ENCODE measurements at places on chromosomes 3 and 15.

- DNase-seq, result no peak
Observed at GRCh38 chr15:62909257-62909656, 133.3 kb upstream of the TPM1 start.

DNA sequence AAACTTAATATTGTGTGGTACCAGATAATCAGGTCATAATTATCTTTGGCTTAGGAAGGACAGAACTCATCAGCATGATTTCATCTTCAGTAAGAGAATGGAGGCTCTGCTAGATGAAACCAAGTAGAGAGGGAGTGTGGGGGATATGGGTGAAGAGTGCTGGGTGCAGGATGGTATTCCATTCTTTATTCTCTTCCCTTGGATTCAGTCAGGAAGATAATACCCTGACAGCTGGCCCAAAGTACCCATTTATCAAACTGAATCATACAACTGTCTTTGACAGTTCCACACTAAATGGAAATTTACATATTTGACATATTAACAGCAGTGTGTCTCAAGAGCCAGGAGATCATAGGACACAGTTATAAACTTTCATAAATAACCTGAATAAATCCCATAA is 44.7 kb downstream of the GOLIM4 start:
- DNase-seq, result no peak

DNA sequence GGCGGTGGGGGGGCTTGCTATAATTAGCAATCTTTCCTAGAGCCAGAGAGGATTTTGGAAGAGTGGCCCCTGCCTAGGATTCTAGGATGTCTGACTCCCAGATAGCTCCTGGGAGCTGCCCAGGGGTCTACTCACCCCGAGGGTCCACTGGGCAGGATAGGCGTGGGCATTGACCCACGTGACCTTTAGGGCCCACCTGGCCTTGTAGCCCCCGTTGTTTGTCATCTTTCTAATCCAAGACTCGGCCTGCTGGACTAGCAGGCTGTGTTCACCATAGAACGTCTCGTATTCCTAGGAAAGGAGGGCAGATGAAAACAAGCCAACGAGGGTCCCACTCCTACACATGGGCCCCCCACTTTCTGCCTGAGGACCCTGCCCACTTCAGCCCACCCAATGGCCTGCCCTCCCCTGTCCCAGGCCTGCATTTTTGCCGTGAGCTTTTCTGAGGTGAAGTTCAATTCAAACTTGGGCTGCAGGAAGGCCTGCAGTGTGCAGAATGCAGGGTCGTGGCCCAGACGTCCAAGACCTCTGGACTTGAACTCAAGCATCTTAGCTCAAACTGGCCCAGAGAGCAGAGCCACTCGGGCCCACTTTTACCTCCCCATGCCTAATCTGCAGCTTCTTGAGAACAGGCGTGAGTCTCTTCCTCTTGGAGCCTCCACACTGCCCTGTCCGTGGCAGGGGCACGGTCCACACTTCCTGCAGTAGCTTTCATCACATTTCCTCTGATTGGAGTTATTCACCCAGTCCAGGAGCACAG is 41.5 kb downstream of the MUC4 start:
- no peak for DNase-seq

DNA sequence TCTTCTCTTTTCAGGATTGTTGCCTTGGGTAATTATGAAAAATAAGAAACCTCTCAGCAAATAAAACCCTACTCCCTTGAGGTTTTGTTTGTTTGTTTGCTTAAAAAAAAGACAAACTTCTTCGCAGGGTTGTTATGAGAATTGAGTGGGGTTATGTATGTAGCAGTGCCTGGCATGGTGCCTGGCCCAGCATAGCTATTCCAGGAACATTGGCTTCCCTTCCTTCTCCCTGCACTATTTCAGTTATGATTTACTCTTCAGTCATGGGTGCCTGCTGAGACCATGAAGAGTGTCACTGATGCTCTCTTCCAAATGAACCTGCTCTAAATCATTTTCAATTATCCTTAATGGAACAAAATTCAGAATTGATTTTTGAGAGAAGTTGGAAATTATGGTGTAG is 283.5 kb upstream of the ROPN1 start:
- DNase-seq, result no peak

DNA sequence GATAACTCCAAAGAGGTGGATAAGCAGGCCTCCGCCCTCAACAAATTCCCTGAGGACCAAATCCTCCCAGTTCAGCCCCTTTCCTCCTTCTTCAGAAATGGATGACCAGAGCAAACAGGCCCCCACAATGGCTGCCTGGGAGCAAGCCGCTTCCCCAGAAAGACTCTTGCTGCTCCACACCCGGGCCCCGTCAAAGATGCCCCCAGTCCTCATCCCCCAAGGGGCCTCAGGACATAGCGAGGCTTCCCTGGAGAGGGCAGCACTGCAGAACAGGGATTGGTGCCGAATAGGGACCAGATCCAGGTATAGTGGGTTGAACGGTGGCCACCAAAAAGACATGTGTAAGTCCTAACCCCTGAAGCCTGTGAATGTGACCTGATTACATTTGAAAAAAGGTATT is 502.3 kb downstream of the SHQ1 start:
- no peak for DNase-seq

All from NCI-H1436 treated with DMSO at 0.1 percent for 48 hours (cell line).